ENCODE measurements at places on chromosomes 5 and 9. TPM values are rescaled to one million over a fixed set of nuclear protein-coding genes. Genes with fewer than 3 reads are reported as not detected.

DNA sequence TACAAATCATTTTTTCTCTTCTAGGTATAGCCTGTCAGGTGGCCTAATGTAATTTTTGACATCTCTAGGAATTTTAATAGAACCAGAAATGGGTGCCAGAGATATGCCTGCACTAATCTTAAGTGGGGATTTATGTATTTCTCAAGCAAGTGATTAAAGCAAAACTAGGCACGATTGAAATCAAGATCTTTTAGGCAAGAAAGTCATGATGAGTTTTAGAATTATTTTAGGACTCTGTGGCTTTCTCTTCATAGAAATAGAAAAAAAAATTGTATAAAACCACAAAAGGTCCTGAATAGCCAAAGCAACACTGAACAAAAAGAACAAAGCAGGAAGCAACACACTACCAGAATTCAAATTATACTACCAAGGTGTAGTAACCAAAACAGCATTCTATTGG lies 952 bp upstream of the AMACR start:
- DNase-seq: no peak

DNA sequence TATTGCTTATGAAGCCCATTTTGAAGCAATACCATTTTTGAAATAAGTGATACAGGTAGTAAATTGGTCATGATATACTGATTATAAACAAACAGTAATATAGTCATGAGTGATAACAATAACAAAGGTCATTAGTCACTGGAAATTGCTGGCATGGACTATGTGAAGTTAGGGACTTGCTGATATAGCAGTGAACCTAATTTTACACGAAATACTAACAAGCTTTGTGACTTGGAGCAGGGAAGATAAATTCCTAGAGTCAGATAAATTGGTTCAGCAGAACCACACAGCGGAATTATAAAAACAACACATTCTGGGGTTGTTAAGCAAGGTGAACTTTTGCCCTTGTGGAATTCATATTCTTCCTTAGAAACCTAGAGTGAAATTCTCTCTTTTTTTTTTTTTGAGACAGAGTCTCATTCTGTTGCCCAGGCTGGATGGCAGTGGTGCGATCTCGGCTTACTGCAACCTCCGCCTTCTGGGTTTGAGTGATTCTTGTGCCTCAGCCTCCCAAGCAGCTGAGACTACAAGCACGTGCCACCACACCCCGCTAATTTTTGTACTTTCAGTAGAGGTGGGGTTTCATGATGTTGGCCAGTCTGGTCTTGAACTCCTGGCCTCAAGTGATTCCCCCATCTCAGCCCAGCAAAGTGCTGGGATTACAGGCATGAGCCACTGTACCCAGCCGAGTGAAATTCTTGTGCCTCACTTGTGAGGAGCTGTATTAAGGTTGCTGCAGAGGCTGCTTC lies 6.0 kb downstream of the UGCG start:
- no peak for DNase-seq

DNA sequence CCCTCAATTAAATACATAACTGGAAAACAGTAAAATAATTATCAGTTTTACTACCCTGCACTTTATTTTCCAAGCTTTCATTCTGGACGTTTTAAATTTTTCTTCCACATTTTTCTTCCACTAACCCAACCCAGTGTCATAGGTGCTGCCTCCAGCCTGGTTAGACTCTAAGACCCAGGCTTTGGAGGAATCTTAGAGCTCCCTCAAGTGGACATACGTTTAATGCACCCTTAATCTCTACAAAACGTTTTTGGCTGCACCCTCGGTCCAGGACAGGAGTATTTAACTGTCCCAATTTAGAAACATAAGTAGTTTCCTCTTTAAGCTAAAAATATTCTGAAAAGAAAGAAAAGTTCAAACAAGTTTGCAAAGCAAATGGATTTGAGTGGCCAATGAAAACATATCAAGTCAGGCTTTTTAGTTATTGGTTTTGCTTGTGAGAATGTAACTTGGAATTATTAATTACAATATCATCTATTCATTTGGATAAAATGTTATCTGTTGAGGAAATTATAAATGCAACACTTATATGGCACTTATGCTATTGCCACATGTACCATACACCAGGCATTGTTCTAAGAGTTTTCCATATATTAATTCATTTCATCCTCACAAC lies 38.9 kb downstream of the CDH6 start:
- DNase-seq: no peak

- no peak for DNase-seq
Observed at GRCh38 chr9:90044263-90044662, 439.5 kb downstream of the GADD45G start.

GRCh38 chr5:115456056-115456455 lies 88.5 kb downstream of the FEM1C start:
- DNase-seq: no peak

The SLCO6A1 gene
- not detected for total RNA-seq

The FBLL1 gene
- total RNA-seq: not detected

The ANKRD34B gene
- not detected for total RNA-seq

The HAPLN1 gene
- 1.0 TPM for total RNA-seq

The GDNF gene
- total RNA-seq: not detected

The FOXE1 gene
- total RNA-seq: not detected

The IL4 gene
- not detected for total RNA-seq

All from heart left ventricle (tissue), 16 donors.